ENCODE measurements at places on chromosomes 2 and 18.

DNA sequence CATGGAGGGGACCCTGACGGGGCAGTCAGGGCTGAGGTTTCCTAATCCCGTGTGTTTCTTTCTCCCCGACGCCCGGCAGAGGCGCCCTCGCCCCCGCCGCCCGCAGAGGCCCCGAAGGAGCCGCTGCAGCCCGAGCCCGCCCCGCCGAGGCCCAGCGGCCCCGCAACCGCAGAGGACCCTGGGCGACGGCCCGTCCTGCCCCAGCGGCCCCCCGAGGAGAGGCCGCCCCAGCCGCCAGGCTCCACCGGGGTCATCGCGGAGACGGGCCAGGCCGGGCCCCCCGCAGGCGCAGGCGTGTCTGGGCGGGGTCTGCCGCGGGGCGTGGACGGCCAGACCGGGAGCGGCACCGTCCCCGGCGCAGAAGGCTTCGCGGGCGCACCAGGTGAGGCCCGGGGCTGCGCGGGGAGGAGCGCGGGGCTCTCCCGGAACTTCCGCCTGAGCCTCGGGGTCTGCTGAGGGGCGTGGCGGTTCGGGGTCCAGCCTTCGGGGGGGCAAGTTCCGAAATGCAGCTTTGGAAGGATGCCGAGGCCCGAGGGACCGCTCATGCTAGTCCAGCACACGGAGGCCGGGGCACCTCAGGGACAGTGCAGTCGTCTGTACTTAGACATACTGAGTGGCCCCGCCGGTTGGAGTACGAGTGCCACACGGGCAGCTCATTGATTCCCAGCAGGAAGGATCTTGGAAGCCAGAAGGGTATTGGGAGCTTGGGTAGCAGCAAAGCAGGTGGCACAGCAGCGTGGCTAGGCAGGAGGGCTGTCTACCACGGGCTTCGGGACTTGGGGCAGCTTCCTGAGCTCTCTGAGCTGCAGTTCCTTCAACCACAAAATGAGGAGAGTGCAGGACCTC is 60.1 kb downstream of the EMILIN2 start:
- no peak for DNase-seq

DNA sequence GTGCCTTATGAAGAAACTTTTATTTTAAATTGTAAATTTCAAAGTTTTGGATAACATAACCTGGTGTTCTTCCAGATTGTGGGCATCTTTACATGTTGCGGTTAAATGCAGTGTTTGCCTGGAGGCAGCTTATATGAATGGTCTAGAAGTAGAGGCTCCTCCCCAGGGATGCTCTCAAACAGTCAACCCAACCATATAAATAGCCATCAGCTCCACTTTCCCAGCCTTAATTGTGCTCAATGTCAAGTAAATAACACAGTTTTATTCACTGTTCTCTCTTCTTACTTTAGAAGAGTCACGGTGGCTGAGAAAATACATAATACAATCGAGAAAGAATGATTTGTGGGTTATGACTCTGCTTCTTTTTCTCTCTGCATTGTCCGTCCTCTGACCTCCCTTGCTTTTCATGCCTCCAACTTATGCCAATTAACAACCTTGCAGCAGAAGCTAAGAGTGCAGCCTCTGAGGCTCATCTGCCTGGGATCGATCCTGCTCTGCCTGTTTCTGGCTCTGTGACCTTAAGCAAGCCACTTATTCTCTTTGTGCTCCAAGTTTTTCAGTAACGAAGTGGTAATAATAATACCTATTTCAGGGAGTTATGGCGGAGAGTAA is 100.3 kb downstream of the DAW1 start:
- DNase-seq, result no peak

- DNase-seq, result no peak
These were observed 66.8 kb downstream of the PDE11A start for GRCh38 chr2:178005756-178006155.

GRCh38 chr2:230627806-230628724 is 84.6 kb upstream of the CAB39 start:
- DNase-seq, result no peak

GRCh38 chr18:70420146-70420898 is 131.5 kb downstream of the SOCS6 start:
- DNase-seq, result no peak

GRCh38 chr2:102708847-102709559 is 52.8 kb upstream of the TMEM182 start:
- DNase-seq, result no peak

DNA sequence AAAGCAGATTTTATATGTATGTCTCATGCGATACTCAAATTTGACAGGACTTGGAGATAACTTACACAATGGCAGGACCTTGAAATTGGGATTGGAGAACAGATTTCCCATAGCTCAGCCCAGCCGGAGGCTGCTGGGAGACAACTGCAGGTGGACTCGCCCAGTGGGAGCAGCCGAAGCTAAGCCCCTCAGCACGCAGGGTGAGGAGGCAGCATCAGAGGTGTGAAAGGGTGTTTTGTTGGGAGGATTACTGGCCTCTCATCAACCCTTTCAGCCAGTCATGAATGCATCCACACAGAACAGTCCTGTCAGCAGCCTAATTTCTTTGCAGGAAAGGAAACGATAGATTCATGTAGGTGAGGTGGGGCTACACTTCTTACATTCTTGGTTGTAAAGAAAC is 110.4 kb upstream of the DYNAP start:
- no peak for DNase-seq

- DNase-seq, result no peak
These were observed 219.3 kb downstream of the PIEZO2 start for GRCh38 chr18:10930076-10930475.

DNA sequence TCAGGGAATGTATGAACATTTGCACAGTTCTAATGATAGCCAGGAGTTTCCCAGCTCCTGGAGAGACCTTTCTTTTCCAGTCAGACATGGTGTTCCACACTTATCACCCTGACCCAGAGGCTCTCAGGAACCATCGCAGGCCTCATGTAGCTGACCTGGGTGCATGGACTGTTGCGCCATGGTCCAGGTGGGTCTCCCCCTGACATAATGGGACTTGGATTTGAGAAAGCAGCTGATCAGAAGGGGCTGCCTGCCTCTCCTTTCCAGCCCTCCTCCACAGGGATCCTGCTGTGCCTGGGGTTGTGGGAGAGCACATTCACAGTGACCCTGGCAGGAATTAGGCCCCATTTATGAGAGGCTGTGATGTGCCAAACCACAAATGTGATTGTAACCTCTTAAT is 133.4 kb upstream of the ALPP start:
- no peak for DNase-seq

GRCh38 chr18:2617401-2617998 is 38.0 kb upstream of the SMCHD1 start:
- no peak for DNase-seq

DNA sequence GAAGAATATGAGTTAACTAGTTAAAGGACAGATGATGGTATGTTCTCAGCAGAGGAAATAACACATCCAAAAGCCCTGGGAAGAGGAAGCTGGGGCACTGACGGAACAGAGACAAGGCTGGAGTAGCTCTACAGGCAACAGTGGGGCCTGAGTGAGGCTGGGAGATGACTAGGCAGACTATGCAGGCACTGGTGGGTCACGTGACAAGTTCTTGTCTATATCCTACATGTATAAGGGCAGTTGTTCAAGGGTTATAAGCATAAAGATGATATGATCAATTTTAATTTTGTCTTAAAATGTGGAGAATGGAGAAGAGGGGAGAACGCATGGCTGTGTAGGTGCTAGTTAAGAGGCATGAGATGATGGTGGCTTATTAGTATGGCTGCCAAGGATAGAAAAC is 68.6 kb downstream of the KCNS3 start:
- no peak for DNase-seq

DNA sequence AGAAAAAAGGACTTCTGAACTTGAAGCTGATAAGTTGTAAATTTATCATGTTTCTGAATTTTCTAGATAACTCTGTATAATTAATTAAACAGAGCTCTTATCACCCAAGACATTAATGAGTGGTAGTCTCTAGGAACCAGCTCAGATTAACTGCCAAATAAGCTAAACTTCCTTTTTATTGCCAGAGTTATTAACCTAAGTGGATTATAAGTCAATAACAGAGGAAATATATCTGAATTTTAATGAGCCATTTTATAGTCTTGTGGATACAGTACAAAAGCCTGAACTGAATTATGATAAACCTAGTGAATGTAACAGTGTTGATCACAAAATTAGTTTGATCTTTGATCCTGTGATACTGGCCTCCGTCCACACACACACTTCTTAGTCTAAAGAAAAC is 111.5 kb downstream of the COMMD1 start:
- no peak for DNase-seq

DNA sequence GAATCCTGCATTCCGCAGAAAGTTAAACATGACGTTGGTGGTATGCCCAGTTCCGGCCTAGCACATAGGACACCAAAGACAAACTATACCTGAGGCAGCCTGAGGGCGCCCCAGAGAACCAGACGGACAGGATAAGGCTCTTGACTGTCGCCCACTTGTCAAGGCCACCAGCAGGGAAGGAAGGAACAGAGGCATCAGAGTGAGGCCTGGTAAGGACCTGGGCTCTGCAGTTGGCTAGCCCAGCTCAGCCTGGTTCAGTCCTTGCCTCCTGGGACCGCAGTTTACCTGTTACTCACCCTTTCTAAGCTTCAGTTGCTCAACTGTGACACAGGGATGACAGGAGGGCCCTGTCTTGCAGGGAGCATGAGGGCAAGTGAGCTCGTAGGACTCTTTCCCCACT is 82.1 kb downstream of the ACTR2 start:
- DNase-seq, result no peak

GRCh38 chr2:217834057-217834620 is 168.7 kb downstream of the TNS1 start:
- DNase-seq, result no peak

DNA sequence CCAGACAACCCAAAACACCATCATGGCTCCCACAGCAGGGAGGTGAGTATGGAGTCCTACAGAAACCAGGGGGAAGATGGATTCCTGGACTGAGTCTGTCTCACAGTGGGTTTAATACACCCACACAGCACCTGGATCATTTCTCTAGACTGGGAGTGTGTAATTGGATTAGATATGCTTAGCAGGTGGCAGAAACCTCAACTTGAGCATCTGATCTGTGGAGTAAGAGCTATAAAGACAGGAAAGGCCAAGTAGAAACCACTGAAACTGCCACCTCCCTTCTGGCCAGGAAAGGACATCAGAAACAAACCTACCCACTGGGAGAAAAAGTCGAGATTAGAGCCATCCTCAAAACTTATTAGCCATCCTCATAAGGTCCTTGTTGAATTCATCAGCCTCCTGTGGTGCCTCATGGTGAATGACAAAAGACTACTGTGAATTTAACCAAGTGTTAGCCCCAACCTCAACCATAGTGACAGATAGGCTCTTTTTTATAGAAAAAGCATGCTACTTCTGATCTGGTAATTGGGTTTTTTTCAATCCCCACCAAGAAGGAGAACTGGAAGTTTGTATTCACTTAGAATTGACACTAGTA is 28.1 kb upstream of the CHST9 start:
- no peak for DNase-seq

DNA sequence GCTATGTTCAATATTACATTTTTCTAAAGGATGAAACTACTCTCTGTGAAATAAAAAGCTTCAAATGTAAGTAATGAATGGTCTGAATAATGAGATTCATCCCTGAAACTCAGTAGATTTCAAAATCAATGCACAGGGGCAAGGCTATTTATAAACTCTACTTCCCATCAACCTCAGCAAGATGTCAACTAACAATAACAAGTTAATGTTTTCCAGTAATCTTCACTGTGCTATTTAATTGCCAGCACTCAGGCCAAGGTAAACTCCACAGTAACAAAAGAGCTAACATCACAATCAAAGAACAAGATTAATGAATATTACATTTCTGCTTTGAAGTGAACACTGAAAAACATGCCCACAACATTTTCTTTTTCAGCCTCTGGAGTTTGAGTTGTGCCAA is 144.3 kb upstream of the ZFP36L2 start:
- no peak for DNase-seq

DNA sequence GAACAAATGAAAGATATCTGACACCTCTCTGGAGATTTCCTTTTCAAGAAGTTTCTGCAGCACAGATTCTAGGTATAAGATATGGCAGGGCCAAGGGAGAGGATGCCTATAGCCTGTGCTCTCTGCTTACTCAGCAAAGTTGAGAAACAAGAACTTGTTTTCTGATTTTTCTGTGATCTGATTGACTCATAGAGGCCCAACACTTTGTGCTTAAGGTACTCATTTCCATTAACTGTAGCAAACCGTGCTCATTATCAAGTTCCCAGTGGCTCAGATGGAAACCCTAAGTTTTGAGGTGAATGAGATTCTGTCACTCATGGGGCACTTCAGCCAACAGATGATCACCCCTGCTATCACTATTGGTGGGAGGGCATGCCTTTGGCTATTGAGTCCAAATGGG is 124.3 kb downstream of the SP100 start:
- no peak for DNase-seq

DNA sequence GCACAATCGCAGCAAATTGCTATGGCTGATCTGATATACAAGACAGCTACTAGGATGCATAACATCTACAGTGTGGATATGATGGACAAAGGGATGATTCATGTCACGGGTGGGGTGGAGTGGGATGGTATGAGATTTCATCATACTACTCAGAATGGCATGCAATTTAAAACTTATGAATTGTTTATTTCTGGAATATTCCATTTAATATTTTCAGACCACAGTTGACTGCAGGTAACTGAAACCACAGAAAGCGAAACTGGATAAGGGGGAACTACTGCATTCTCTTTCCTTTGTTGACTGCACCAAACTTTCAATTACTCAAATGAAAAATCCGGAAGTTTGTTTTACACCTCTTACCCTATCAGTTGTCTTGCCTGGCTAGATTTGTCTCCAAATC is 94.4 kb upstream of the NEUROD1 start:
- no peak for DNase-seq

- no peak for DNase-seq
These were observed 35.0 kb downstream of the SLC3A1 start for GRCh38 chr2:44310287-44310686.

GRCh38 chr2:59025157-59025757 is 784.1 kb upstream of the FANCL start:
- DNase-seq, result no peak

DNA sequence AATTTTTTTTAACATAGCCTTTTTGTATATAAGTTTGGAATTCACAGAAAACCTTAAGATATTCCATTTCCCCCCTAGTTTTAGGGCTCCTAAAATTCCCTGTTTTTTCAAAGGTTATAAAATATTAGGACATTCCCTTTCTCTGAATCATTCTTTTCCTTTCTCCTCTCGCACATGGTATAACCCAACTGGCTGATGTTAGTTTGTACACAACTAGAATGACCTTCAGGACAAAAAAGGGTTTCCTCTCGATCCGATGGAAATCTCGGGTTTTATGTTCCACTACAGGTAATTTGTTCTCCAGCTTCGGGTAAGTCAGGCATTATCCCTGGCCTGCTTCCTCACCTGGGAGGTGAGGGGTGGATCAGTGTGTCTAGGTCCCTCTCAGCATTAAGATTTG is 215.1 kb downstream of the LDLRAD4 start:
- no peak for DNase-seq

GRCh38 chr2:167332358-167332757 is 444.1 kb downstream of the XIRP2 start:
- DNase-seq, result no peak

- DNase-seq, result no peak
These were observed 81.3 kb downstream of the CERKL start for GRCh38 chr2:181575650-181576025.
